Posterior cingulate gyrus (tissue), 11 donors: ENCODE measurements at places on chromosomes 7 and 10.

GRCh38 chr10:101576211-101576863 lies 11.7 kb downstream of the POLL start:
- no peak for DNase-seq

DNA sequence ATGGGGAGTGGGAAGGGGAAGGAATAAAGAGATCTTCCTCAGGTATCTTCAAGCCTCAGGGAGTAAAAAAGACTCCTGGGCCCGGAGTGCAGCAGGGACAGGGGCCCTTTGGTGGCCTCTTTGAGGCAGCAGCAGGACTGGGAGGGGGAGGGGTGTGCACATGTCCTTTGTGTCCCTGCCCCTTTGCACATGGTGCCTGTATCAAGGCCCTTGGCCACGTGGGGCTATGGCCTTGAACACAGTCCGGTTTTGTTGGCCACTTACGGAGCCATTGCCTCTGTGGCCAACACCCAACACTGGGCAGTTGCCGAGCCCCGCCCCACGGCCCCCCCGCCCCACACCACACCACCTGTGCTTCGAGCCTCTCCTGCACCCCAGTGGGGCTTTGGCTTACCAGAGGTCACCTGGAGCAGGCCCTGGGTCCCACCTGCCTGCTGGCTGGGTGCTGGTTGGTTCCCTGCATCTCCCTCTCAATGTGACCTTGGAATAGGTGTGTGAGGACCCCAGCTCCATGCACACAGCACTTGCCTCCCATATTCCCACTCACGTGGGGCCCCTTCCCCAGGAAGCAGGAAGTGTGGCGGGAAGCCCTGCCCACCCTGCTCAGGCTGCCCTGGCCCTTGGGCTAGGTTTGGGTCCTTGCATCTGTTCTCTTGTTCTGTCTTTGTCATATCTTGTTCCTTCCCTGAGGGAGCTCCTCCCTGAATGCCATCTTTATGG lies 5.4 kb downstream of the SAP25 start:
- no peak for DNase-seq

DNA sequence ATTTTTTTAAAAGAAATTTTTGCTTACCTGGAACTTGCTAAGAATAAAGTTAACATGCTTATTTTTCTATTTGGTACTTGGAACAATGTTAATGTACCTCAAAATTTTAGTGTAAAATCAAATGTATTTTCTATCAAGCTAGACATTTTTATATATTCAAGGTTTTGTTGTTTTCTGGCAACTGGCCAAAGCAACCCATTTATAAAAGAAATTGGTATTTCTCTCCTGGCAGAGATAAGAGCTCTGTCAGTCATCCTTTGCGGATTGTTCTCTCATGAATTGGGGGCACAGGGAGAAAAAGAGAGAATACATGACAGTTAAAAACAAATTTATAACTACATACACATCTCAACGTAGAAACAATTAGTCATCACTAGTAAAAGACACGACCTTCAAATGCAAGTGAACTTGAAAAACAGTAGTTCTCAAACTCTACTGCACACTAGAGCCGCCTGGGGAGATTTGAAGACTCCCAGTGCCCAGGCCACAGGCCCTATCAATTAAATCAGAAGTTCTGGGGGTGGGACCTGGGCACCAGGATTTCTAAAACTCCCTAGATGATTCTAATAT lies 152.4 kb upstream of the LAMB4 start:
- no peak for DNase-seq

- no peak for DNase-seq
These were observed 38.3 kb upstream of the VCL start for GRCh38 chr10:73959484-73960243.

GRCh38 chr7:70693321-70693685 lies 438.6 kb upstream of the GALNT17 start:
- no peak for DNase-seq
